ENCODE measurements at places on chromosomes 1 and 21. TPM values are rescaled to one million over a fixed set of nuclear protein-coding genes. Genes with fewer than 3 reads are reported as not detected.

PGLYRP4 gene
- total RNA-seq, result not detected

LRRC3 gene
- total RNA-seq, result 3.3 TPM

NR1I3 gene
- total RNA-seq, result not detected

RRP1 gene
- total RNA-seq, result 19.6 TPM

VPS13D gene
- total RNA-seq, result 39.4 TPM

S100B gene
- 0.41 TPM for total RNA-seq

PLA2G5 gene
- not detected for total RNA-seq

PKNOX1 gene
- total RNA-seq, result 12.9 TPM

DNAJB4 gene
- total RNA-seq, result 103 TPM

CDC20 gene
- total RNA-seq, result 14.5 TPM

PTPRC gene
- not detected for total RNA-seq

S1PR1 gene
- total RNA-seq, result 0.17 TPM

CYP4Z1 gene
- total RNA-seq, result not detected

GUCA2A gene
- not detected for total RNA-seq

TIAM1 gene
- 6.6 TPM for total RNA-seq

GRCh38 chr1:115332813-115333608, 5.0 kb downstream of the NGF start:
- no peak overlapping the region for H3K4me3 ChIP-seq
- H3K36me3 ChIP-seq, result peaks cover 2% of the 10 kb centered on the region
- no peak for DNase-seq
- no peaks in the 10 kb centered on the region for H3K27me3 ChIP-seq
- peak overlapping the region; percentile 100 for H3K27ac ChIP-seq
- peaks cover 98% of the 10 kb centered on the region for H3K4me1 ChIP-seq

DNA sequence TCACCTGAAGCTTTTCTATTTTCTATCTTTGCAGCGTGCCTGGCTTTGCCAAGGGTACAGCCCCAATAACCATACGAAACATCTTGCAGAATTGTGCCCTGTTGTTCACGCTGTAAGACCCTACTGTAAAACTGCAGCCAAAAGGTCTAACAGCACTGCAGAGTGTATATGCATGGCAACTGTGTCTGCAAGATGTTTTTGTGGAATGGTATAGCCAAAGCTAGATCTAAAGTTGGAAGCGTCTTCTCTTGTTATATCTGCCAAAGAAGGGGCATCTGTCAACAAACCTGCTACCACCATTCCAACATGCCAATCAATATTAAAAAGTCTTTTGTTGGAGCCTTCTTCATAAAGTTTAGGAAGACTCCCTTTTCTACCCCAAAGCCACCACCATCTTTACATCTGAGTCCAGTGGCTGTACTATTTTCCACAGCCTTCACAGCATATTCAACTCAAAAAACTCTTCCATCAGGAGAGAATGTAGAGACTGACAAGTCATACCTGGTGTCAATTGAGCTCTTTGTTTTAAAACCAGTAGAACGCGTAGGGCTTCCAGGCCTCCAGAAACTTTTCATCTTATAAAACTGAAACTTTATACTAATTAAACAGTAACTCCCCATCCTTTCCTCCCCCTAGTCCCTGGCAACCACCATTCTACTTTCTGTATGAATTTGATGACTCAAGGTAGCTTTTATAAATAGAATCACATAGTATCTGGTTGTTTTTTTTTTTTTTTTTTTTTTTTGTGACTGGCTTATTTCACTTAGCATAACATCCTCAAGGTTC, 40.0 kb downstream of the ZSCAN20 start:
- H3K27ac ChIP-seq, result no peak overlapping the region
- H3K4me3 ChIP-seq, result no peak overlapping the region
- peaks cover 3% of the 10 kb centered on the region for H3K36me3 ChIP-seq
- no peaks in the 10 kb centered on the region for H3K4me1 ChIP-seq
- H3K27me3 ChIP-seq, result peaks cover 23% of the 10 kb centered on the region
- DNase-seq, result no peak

DNA sequence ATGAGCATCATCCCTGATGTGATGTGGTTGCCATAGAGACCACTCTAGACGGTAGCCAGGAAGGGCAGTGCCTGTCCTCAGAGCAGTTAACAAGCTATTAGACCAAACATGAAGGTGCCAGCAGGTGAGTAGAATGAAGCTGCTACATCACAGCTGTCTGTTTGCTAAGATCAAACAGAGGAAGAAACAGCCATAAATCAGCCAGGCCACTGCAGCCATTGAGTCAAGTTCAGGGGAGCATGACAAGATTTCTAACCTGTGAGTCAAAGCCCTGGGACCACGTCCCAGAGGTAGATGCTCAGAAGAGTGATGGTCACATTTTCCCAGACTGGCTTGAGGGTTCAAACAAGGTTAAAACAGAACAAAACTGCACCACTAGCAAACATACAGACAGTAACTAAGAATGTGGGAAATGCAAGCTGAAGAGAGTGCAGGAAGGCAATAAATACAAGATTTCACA, 450.6 kb upstream of the DAB1 start:
- H3K4me1 ChIP-seq, result no peaks in the 10 kb centered on the region
- DNase-seq, result no peak
- no peak overlapping the region for H3K27ac ChIP-seq
- H3K36me3 ChIP-seq, result no peaks in the 10 kb centered on the region
- peaks cover 12% of the 10 kb centered on the region for H3K27me3 ChIP-seq

- H3K27ac ChIP-seq, result peak overlapping the region; percentile 98
- H3K36me3 ChIP-seq, result peaks cover 3% of the 10 kb centered on the region
- peak overlapping the region; percentile 88 for H3K4me3 ChIP-seq
- no peaks in the 10 kb centered on the region for H3K27me3 ChIP-seq
- peaks cover 37% of the 10 kb centered on the region for H3K4me1 ChIP-seq
Measured at GRCh38 chr1:52032124-52032784, 1.4 kb downstream of the KTI12 start.

- no peaks in the 10 kb centered on the region for H3K36me3 ChIP-seq
- peaks cover 11% of the 10 kb centered on the region for H3K4me1 ChIP-seq
- H3K4me3 ChIP-seq, result no peak overlapping the region
- no peak for DNase-seq
- no peak overlapping the region for H3K27ac ChIP-seq
Measured at GRCh38 chr1:201251411-201251810, 31.9 kb upstream of the PKP1 start.

DNA sequence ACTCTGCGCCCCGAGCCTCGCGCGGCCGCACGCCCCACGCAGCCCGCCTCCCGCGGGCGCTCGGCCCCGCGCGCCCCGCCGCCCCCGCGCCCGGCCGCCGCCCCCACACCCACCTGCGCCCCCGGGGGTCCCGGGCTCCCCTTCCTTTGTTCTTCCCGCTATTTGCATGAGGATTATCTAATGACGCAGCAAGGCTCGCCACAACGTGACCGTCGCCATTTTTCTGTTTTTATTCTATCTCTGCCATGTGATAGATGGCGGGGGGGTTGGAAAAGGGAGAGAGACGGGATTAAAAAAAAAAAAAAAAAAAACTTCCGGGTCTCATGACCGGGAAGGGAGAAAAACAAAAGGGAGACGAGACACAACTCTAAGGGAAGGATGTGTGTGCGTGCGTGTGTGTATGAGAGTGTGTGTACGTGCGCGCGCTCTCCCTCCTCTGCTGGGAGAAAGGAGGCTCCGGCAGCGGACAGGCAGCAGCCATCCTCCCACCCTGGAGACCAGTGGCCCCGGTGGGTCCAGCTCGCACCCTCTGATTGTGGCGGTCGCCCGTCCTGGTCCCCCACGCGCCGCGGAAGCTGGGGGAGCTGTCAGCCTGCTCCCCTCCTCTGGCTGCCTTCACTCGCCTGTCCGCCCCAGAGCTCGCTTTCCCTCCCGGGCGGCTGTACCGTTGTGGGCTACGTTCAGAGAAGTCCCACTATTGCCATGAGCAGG, 80.4 kb upstream of the AK4 start:
- H3K27me3 ChIP-seq, result peaks cover 4% of the 10 kb centered on the region
- H3K27ac ChIP-seq, result peak overlapping the region; percentile 91
- DNase-seq, result peak; percentile 91
- H3K36me3 ChIP-seq, result no peaks in the 10 kb centered on the region

GRCh38 chr1:110962892-110963690, 631 bp downstream of the LRIF1 start:
- DNase-seq, result no peak
- H3K36me3 ChIP-seq, result peaks cover 2% of the 10 kb centered on the region
- H3K27me3 ChIP-seq, result peaks cover 3% of the 10 kb centered on the region
- peak overlapping the region; percentile 72 for H3K4me3 ChIP-seq
- peak overlapping the region; percentile 94 for H3K27ac ChIP-seq
- peaks cover 26% of the 10 kb centered on the region for H3K4me1 ChIP-seq

- no peak for DNase-seq
- no peaks in the 10 kb centered on the region for H3K27me3 ChIP-seq
- H3K36me3 ChIP-seq, result peaks cover 5% of the 10 kb centered on the region
Measured at GRCh38 chr1:113935970-113936369, 6.8 kb downstream of the HIPK1 start.

DNA sequence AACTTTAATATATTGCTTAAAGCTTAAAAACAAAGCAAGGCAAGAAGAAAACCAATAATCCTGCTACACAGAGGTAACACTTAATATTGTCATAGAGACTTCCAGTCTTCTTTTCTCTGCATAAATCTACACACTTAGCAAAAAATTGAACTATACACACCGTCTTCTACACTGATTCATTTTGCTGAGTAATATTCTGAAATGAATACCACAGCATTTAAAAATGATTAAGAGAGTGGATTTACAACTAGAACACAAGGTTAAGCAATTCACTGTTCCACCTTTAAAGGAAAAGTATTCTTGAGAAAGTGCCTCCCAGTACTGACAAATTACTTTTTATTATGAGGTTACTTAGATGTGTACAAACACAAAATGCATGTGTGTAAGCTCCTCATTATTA, 22.2 kb upstream of the ITPKB start:
- no peaks in the 10 kb centered on the region for H3K27me3 ChIP-seq
- H3K36me3 ChIP-seq, result peaks cover 1% of the 10 kb centered on the region
- peaks cover 24% of the 10 kb centered on the region for H3K4me1 ChIP-seq
- H3K27ac ChIP-seq, result no peak overlapping the region

- no peak overlapping the region for H3K4me3 ChIP-seq
- peaks cover 18% of the 10 kb centered on the region for H3K4me1 ChIP-seq
- H3K27ac ChIP-seq, result no peak overlapping the region
- no peak for DNase-seq
- H3K27me3 ChIP-seq, result no peaks in the 10 kb centered on the region
- no peaks in the 10 kb centered on the region for H3K36me3 ChIP-seq
Measured at GRCh38 chr1:116356673-116357072, 16.4 kb upstream of the ATP1A1 start.

DNA sequence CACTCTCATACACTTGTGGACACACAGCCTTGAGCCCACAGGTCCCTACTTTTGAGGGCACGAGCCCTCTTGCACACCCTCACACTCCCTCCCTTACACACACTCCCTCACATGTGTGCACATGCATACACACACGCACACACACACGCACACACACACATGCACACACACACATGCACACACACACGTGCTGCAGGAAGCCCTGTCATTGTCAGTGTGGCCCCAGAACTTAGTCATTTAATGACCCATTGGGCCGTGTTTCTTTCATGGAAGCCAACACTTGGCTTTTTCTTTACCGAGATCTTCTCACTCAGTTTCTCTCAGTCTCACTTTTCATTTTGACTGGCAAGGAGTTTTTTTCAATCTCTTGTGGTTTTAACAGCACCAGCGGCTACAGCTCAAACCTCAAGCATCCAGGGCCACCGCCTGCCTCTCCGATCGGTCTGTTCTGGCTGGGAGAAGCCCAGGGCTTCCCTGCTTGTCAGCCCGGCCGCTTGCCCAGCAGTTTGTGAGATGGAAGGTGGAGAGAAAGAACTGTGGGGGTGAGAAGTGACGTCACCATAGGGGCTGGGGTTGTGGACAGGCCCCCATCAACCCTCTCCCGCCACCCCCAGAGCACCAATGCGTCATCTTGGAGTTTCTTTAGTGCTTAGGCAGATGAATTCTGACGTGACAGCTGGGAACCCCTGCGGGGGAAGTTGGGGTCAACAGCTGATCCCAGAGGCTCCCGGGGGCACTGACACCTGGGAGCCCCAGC, 15.8 kb upstream of the TNFRSF8 start:
- peaks cover 12% of the 10 kb centered on the region for H3K4me1 ChIP-seq
- no peaks in the 10 kb centered on the region for H3K27me3 ChIP-seq
- H3K36me3 ChIP-seq, result no peaks in the 10 kb centered on the region
- no peak overlapping the region for H3K27ac ChIP-seq

- H3K4me1 ChIP-seq, result peaks cover 7% of the 10 kb centered on the region
- DNase-seq, result no peak
- no peak overlapping the region for H3K27ac ChIP-seq
- H3K4me3 ChIP-seq, result no peak overlapping the region
- H3K27me3 ChIP-seq, result peaks cover 30% of the 10 kb centered on the region
- no peaks in the 10 kb centered on the region for H3K36me3 ChIP-seq
Measured at GRCh38 chr1:47495176-47495713, 57.4 kb downstream of the FOXD2 start.

GRCh38 chr1:212698467-212699103, 1.1 kb downstream of the BATF3 start:
- no peak overlapping the region for H3K27ac ChIP-seq
- peaks cover 25% of the 10 kb centered on the region for H3K27me3 ChIP-seq
- H3K4me3 ChIP-seq, result peak overlapping the region; percentile 61
- peaks cover 6% of the 10 kb centered on the region for H3K36me3 ChIP-seq

DNA sequence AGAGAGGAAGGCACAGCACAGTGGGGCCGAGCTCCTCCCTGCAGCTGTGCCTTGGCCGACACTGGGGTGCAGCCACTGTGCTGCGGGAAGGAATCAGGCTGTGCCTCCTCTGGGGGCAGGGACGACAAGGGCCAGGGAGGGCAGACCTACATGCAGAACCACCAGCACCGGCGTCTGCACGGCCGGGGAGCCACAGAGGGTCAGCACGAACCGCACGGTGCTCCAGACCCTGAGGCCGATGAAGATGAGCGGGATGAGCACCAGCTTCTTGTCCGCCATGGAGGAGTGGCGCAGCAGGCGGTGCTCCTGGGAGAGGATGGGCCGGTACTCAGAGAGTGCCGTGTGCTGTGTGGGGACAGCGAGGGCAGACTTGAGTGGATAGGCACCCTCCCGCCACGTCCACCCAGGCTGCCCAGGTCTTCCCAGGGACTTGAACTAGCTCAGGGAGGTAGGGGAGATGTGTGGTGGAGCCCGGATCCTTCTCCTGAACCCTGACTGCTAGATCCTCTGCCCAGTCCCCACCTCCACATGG, 23.5 kb downstream of the GPR157 start:
- H3K4me1 ChIP-seq, result peaks cover 5% of the 10 kb centered on the region
- no peak overlapping the region for H3K4me3 ChIP-seq
- no peaks in the 10 kb centered on the region for H3K27me3 ChIP-seq
- no peak overlapping the region for H3K27ac ChIP-seq
- DNase-seq, result no peak

GRCh38 chr21:42347601-42348327, 3.0 kb downstream of the TFF2 start:
- DNase-seq, result no peak
- no peak overlapping the region for H3K27ac ChIP-seq
- no peaks in the 10 kb centered on the region for H3K27me3 ChIP-seq
- H3K4me3 ChIP-seq, result no peak overlapping the region
- H3K4me1 ChIP-seq, result peaks cover 6% of the 10 kb centered on the region

- H3K27me3 ChIP-seq, result no peaks in the 10 kb centered on the region
- H3K4me1 ChIP-seq, result peaks cover 34% of the 10 kb centered on the region
- no peaks in the 10 kb centered on the region for H3K36me3 ChIP-seq
- H3K27ac ChIP-seq, result peak overlapping the region; percentile 71
- H3K4me3 ChIP-seq, result peak overlapping the region; percentile 99
Measured at GRCh38 chr1:98660940-98661543, 479 bp upstream of the SNX7 start.
